ENCODE measurements at places on chromosomes 11 and 22. TPM values are rescaled to one million over a fixed set of nuclear protein-coding genes. Genes with fewer than 3 reads are reported as not detected.

- no peak for DNase-seq
Measured at GRCh38 chr11:91869686-91870085, 354.9 kb upstream of the FAT3 start.

DNA sequence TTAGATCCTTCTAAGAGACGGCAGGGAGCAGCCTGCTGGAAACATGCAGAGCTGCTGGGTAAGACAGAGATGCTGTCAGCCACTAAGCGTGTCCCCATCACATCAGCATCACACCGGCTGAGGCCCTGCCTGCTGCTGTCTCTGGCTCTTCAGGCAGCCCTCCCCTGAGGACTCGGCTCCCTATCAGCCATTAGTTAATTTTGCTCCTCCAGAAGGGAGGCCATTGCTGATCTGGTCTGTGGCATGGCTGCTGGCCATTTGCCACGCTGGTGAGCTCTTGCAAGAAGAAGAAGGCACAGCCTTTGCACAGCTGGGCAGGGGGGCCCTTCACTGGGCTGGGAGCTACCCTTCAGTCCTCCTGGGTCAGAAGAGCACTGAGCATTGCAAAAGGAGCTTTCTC is 131.2 kb upstream of the PARVA start:
- no peak for DNase-seq

DNA sequence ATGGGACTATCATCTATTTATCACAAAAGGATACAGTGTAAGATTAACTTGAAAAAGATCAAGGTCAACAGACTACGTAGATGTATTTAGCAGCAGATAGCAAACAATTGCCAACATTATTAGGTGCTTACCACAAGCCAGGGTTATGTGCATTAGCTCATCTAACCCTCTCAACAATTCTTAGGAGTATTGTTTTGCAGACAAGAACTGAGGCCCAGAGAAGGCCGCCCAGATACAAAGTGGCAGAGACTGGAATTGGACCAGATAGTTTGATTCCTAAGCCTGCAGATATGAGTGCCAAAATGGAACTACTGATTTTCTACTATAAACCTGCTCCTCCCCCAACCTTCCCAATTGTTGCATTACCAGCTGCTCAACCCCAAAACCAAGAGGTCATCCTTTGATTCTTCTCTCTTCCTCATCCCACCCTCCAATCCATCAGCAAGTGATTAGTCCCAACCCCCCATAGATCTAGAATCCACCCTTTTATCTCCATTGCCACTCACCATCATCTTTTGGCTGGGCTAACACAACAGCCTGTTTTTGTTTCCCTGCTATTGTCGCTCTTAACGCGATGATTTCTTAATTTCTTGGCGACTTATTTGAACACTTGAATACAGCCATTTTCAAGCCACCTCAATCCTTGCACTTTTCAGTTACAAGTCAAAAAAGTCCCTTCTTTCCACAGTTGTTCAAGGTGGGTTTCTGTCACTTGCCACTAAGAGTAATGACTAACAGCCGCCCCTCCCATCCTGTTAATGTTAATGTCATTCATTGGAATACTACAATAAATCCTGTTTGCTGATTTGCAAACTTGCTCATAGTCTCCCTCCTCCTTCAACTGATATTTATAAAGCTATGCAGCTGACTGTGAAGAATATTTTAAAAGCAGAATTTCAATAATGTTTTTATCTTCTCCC is 2.7 kb downstream of the TMEM123 start:
- no peak for DNase-seq

GRCh38 chr11:57501953-57502352 is 13.5 kb downstream of the SLC43A1 start:
- DNase-seq: no peak

DNA sequence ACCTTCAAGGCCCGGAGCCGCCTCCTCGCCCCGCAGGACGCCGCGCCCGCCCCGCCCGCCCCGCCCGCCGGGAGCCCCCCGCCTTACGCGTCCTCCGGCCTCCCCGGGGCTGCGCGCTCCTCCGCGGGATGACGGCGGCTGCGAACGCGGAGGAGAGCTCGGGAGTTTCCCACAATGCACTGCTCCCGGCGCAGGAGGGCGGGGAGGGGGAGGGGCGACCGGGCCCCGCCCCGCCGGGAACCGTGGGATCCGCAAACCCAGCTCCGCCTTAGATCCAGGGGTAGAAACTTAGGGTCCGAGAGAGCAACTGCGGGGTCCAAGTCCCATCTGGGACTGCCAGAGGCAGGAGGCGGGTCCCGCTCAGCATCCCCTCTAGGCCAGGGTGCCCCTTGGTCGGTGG is at the start of gene CEND1:
Gene CEND1 (minus strand): TSS at position 148 of the 400 bp plus-strand sequence. CDS start 1,514 bp downstream, outside the sequence.
- DNase-seq: no peak

The KCNJ11 gene
- total RNA-seq: 0.66 TPM

GRCh38 chr22:20433191-20433590 is 4.4 kb downstream of the SCARF2 start:
- DNase-seq: no peak

GRCh38 chr11:46130286-46130940 is 9.2 kb upstream of the PHF21A start:
- DNase-seq: no peak

GRCh38 chr11:17431139-17431538 is 42.7 kb upstream of the KCNJ11 start:
- DNase-seq: no peak

GRCh38 chr11:114180301-114181055 is 115.7 kb upstream of the NNMT start:
- no peak for DNase-seq

The TMEM191C gene
- not detected for total RNA-seq

DNA sequence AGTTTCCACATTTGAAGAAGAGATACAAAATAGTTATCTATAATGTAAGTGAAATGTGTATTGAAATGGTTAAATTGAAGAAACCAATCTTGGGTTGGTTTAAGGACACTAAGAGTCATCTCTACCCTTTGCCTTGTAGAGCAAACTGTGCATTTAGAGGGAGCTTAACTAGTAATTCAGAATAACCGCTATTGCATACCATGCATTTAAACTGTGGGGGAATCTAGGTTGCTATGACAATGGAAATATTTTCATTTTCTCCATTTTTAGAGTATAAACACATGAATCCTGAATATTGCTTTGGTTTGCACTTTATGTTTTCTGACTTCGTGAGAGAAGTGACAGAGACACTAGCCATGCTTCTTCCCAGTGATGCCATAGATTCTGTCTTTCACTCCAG is 39.7 kb downstream of the FAT3 start:
- DNase-seq: no peak

- no peak for DNase-seq
Measured at GRCh38 chr11:33874433-33874832, 17.4 kb downstream of the LMO2 start.

The UBTFL1 gene
- total RNA-seq: not detected

DNA sequence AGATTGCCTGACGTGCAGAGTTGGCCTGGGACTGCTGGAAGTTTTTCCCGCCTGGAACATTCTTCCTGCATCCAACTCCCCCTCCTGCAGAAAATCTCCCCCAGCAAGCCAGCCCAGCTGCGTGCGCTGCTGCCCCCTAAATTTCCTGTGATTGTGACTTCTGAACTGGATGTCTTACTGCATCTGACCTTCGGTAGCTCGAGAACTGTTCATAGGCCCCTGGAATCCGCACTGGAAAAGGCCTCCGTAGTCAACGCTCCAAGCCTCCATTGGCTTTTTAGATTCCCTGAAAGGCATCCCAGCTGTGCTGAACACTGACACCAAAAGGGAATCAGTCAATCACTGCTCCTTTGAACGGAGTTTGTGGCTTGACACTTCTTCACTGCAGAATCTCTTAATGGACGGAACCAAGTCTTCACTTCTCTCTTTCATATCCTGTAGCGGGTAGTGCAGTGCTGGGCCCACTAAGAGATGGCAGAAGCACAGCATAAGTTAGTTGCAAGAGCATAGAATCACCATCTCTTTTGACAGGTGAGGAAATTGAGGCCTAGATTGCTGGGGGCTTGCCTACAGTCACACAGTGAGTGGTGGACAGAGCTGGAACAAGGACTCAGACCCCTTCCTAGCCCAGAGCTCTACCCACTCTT is 14.2 kb upstream of the RASD2 start:
- DNase-seq: no peak

GRCh38 chr22:23075050-23075449 is 4.7 kb downstream of the GNAZ start:
- DNase-seq: no peak

DNA sequence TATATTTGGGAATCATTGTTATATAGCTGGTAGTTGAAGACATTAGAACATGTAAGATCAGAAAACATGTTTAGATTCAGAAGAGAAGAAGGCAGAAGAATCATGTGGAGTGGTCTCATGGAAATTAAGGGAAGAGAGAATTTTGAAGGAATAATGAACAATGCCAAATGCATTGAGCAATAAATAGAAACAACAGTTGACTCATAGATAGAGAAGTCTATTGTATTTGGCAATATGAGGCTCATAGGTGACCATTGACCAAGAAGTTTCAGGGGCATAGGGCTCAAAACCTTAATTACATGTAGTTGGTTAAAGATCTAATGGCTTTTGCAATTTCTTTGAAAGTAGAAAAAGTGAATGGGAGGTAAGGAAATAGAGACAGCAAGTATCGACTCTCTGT is 123.9 kb downstream of the PAX6 start:
- DNase-seq: no peak

- no peak for DNase-seq
Measured at GRCh38 chr11:88131764-88132470, 43.3 kb downstream of the RAB38 start.

DNA sequence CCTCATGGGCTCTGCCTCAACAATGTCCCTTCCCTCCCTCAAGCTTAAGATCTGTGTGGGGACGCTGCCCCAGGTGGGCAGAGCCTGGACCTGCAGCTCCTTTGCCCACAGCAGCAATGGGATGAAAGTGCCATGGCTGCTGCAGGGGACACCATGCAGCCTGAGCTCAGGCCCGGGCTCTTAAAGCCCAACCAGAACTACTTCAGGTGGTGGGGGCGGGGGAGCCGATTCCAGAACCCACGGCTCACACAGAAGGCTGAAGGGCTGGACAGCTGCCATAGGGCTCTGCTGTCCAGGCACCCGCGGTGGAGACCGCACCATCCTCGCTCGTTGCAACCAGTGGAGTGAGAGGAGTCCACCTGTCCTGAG is 12.5 kb downstream of the CHID1 start:
- no peak for DNase-seq

The APLNR gene
- 5.6 TPM for total RNA-seq

DNA sequence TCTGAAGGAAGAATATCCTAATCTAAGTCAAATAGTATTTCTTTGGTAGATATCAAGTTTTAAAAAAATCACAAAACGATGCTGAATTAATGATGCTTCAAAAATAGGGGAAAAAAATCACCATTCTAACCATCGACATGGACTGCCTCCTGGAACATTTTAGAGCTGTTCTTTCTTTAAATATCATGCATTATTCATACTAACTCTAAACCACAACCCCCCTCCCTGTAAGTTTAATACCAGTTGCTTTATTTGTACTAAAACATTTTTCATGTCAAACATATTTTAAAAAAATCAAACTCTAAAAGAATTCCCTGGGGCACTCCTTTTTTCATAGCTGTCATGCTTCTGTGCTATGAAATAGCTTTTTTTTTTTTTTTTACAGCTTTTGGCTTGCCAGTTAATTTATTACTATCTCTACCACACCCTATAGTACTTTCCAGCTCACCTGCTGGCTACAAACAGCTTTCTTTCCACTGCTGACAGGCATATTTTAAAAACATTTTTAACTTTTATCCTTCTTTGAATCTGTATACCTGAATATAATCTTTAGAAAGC is 256.9 kb downstream of the SOX6 start:
- no peak for DNase-seq

GRCh38 chr22:48840112-48840949 is 987.3 kb downstream of the BRD1 start:
- no peak for DNase-seq

The TPBGL gene
- total RNA-seq: 0.26 TPM

GRCh38 chr22:35708917-35709316 is 8.8 kb upstream of the APOL5 start:
- no peak for DNase-seq

DNA sequence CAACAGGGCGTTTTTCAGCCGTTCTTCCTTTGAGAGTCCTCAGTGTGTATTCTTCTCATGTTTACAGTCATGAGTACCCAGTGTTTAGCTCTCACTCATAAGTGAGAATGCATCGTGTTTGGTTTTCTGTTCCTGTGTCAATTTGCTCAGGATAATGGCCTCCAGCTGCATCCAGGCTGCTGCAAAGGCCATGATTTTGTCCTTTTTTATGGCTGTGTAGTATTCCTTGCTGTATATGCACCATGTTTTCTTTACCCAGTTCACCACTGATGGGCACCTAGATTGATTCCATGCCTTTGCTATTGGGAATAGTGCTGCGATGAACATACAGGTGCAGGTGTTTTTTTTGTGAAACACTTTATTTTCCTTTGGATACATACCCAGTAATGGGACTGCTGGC is 23.5 kb downstream of the B3GAT1 start:
- no peak for DNase-seq
